Activated naive CD8-positive, alpha-beta T cell treated with anti-CD3 and anti-CD28 coated beads, Interleukin-2, amount 50 U/mL, for 16 hours (primary cell): ENCODE measurements at places on chromosomes 11 and 22.

GRCh38 chr11:113721462-113722066 is 15.5 kb upstream of the TMPRSS5 start:
- no peak for DNase-seq

DNA sequence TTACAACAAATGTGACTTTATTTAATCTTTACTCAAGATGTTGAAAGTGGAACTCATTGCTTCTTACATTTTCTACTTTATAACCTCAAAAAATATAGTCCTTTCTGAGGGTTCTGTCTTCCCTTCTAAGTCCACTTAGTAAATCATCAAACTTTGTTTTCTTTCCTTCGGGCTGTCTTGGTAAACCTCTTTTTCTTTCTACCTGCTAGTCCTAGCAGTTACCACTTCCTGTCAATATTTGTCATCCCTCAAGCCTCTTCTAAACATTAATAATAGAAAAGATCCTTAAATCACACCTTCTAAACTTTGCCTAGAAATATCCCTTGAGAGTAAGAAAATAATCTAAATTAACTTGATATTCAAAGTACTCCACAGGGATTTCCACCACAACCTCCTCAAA is 580.4 kb downstream of the CNTN5 start:
- no peak for DNase-seq

- DNase-seq, result no peak
These were observed 69.7 kb upstream of the BMAL1 start for GRCh38 chr11:13207665-13208594.

DNA sequence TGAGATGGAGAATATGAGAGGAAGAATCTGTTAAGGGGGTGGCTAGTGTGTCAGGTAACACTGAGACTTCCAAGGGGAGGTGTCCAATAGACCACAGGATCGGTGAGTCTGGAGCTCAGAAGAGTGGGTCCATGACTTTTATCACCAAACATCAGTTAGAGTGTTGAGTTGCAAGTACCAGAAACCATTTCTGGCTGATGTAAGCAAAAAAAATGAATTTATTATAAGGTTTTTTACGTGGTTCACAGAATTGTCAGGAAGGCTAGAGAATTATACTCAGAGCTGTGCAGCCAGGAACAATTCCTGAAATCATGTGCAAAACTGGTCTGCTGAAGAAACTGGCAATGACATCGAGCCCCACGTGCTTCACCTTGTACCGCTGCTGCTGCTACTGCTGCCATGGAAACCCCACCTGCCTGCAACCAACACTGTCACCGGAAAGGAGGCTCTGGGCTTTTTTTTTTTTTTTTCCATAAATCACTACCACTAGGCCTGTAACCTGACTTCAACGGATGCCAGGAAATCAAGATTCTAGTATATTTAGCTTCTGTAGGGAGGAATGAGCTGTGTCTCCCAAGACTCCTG is 16.6 kb upstream of the STK33 start:
- no peak for DNase-seq

- no peak for DNase-seq
These were observed 65.2 kb downstream of the CABIN1 start for GRCh38 chr22:24076091-24076867.

DNA sequence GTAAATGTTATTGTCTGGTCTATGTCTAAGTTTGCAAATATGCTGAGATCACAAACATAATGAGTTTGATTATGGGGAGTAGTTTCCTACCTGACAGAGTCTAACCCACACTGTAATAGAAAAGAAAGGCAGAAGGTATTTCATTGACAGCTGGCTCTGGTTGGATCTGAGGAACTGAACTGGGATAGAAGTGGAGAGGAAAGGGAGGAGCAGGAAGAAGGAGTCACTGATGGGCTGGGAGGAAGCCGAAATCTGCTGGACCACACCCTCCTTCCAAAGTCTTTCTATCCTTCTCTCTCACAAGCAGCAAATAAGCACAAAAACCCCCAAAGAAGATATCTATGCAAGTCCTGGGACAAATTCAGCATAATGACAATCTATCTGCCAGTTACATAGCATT is 11.7 kb downstream of the BLID start:
- no peak for DNase-seq

DNA sequence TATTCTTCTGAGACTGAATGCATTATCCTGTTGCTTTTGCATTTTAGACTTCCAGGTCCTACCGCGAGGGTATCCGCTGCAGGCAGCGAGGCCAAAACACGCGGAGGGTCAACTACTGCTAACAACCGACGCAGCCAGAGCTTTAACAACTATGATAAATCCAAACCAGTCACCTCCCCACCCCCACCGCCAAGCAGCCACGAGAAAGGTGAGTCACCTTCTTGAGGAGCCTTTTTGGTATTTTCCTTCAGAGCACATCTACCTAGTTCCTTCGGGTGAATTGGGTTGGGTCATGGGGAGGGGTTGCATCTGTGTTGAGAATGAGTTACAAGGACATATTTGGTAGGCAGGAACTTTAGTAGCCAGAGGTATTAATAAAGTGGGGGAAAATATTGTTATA is 179.8 kb downstream of the NAV2 start:
- DNase-seq, result no peak

DNA sequence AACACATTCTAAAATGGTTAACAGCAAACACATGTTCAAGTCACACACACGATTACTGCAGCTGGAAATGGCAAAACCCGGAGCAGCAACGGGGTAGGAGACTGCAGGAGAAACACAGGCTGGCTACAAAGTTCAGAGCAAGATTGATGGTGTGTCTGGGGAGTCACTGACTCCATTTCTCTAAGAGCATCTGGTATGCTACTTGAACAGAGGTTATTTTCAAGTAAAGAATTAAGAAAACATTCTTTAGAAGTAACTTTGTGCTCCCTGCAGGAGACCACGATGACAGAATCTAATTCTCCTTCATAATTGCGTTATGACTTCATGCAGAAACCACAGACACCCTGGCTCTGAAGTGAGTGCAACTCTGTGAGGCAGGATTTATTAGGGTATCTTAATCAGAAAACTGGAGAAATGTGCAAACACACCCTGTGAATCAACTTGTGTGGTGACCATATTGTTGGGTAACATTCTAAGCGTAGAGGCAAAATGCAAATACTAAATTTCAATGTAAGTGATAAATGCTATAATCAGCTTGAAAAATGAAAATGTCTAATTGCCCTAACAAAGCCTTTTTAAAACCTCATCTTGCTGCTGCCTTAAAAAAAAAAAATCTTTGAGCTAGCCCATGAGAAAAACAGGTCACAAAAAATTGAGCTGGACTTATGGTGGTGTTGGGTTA is 303.0 kb downstream of the CADM1 start:
- DNase-seq, result no peak

DNA sequence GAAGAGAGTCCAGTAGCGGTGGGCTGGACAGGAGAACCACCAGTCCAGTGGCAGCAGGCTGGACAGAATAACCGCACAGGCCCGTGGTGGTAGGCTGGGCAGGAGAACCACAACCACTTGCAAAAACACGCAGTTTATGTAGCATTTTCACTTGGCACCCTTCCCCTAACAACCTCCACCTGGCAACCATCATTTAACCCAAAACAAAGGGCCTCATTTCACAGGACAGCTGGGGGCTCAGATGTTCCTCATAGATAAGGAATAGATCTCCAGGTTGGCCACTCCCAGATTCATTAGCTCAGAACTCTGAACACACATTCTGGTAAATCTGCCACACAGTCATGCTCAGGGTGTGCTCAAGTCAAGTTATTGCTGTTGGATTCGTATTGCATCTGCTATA is 41.2 kb downstream of the SYTL2 start:
- no peak for DNase-seq
